Hematopoietic multipotent progenitor cell treated with erythropoietin and hydrocortisone succinate and interleukin-3 and kit ligand, for 4 days (in vitro differentiated cells): ENCODE measurements at places on chromosomes 1 and 21.

DNA sequence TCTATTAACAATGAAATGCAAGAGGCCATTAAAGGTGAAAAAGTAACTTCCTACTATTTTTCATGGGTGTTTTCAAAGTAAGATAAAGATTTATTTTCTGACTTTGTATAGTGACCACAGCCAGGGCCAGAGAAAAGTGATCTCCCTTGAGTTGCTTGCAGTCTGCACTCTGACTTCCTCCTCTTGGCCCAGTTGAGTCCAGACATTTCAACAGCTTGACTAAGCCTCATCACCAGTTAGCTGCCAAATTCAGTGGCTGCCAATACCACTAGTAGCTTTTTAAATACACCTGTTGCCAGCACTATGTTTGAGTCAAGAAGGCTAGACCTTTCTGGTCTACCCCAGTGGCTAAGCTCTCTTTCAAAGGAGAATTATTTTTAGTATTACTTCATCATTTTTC is 3.7 kb upstream of the NEK7 start:
- no peak for DNase-seq

DNA sequence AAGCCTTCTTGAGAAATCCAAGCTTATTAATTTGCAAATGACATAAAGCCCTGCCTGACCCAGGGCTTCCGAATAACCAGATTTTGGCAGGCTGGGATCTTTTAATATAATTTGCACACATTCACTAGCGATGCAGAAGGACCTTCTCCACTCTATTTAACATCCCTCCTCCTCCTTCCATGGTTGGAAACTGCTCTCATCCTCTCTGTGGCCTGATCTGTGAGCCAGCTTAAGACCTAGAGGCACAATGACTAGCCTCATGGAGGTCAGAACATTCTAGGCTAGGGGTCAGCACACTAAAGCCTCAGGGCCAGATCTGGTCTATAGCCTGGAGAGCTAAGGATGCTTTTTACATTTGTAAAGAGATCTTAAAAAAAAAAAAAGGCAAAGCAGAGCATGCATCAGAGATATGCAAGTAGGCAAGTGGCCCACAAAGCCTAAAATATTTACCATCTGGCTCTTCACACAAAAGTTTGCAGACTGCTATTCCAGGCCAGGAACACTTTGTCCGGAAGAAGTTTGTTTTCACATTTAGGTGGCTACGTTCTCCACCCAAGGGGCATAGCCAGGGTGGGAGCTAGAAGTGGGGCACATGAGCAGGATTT is 138.2 kb upstream of the HMGB4 start:
- DNase-seq: no peak

GRCh38 chr1:44531785-44532566 is 126.9 kb downstream of the RNF220 start:
- peak; percentile 89 for DNase-seq

GRCh38 chr1:176073524-176074157 is 133.4 kb downstream of the COP1 start:
- peak; percentile 87 for DNase-seq

DNA sequence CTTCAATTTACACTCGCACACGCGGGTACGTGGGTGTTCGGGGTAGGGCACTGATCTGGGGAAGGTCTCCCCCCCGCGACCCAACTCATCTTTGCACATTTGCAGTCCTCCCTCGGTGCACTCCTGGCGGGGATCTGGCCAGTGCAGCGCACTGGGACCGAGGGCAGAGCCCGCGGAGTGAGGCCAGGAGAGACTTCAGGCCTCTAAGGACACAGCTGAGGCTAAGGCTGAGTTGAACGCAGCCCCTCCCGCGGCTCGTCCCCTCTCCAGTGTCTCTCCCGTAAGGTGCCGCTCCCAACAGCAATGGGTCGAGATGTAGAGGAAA is 936 bp upstream of the NCAM2 start:
- peak; percentile 7 for DNase-seq

DNA sequence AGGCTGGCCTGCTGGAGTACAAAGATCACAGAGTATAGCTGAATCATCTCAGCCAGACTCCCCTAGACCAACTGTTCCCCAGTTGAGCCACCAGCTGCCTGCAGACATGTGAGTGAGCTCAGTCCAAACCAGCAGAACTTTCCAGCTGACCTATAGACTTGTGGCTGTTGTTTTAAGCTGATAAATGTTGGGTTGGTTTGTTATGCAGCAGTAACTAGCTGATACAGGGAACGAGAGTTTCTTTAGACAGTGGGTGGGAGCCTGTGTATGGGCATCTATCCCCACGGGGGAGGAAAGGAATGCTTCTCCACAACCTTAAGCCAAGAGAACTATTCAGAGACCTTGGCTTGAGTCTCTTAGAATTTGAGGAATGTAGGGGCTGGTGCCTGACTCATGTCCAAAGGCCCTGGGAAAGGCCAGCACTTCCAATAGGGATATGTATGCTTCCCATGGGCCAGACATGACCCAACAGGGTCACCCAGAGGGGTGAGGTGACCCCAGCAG is 30.1 kb downstream of the SLC1A7 start:
- no peak for DNase-seq

- peak; percentile 37 for DNase-seq
Observed at GRCh38 chr1:204171751-204172178, 5.6 kb upstream of the REN start.

GRCh38 chr1:12778907-12779306 is 5.4 kb downstream of the PRAMEF12 start:
- no peak for DNase-seq

DNA sequence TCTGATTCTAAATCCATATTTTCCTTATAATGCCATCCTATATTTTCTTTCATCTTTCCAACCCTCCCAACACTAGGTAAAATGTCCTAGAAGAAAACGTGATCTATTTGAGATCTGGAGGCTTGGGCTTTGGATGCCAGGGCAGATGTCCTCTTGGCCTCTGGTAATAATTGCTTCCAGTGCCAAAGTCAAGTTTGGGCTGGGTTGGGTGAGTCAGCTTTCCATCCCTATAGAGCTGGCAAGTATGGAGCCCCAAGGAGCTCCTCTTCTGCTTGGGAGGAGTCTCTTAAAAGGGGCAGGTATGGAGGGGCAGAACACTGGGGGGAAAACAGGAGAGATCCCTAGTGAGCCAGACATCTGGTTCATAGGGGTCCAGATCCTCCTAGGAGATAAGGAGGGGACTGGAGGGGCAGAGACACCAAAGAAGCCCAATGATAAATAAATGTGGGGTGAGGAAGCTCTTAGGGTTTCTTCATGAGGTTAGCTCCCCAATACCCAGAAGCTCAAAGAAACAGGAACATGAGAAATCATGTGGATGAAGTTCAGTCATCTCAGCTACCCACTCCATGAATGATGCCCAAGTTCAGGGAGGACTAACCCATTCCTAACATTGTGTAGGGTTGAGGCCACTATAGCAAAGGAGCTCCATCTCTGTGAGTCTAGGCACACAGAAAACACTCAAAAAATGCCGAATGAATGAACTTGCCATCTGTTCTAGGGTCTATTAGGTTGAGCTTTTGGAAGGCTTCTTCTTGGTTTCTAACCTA is 3.5 kb downstream of the C1orf116 start:
- DNase-seq: no peak

DNA sequence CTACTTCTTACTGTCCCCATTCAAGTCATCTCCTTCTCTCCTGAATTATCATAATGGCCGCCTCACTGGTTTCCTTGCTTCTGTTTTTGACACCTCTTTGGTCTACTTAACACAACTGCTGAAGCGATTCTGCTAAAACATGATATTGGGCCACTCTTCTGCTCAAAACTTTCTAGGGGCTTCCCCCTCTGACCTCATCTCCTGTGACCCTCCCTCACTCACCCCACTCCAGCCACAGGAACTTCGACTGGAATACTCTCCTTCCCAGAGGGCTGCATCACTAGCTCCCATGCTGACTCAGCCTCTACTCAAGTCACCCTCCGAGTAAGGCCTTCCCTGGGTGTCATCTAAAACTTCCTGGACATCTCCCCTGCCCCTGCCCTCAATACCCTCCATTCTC is 35.7 kb downstream of the NRIP1 start:
- no peak for DNase-seq

- no peak for DNase-seq
Observed at GRCh38 chr1:74083128-74083527, 114.8 kb downstream of the LRRIQ3 start.

GRCh38 chr1:197844651-197845050 is 57.8 kb upstream of the C1orf53 start:
- DNase-seq: no peak

GRCh38 chr1:111878649-111879048 is 110.8 kb downstream of the KCND3 start:
- DNase-seq: no peak

DNA sequence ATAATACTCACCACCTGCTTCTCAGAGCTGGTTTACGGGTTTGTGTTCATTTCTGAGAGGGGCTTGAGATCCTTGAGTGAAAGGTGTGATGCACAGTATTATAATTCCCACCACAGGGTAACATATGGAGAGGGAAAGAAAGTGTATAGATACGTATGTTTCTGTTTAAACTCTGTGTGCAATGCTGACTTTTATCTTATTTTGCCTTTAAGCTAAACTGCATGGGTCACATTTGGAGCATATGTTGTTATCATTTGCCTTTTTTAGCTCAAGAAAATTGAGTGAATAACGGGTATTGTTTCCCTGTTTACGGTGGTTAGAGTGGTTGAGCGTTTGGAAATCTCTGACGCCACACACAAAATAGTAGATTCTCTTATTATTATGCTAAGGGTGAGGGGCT is 191.1 kb upstream of the NFIA start:
- no peak for DNase-seq

DNA sequence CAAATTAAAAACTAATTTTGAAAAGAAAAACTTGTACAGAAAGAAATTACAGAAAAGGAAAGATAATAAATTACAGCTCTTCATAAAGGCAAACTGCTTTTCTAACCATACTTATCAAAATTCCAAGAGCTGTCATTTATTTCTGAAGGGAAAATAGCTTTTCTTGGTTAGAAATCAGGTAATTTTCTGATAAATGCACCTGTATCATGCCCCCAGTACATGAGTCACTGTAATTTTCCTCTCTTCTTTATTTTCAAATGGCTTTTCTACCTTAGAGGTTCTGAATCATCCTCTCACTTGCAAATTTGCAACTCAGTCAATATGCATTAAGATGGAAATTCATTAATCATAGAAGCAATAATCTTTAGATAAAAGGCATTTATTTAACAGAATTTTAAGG is 100.1 kb downstream of the SLC35F3 start:
- DNase-seq: no peak

DNA sequence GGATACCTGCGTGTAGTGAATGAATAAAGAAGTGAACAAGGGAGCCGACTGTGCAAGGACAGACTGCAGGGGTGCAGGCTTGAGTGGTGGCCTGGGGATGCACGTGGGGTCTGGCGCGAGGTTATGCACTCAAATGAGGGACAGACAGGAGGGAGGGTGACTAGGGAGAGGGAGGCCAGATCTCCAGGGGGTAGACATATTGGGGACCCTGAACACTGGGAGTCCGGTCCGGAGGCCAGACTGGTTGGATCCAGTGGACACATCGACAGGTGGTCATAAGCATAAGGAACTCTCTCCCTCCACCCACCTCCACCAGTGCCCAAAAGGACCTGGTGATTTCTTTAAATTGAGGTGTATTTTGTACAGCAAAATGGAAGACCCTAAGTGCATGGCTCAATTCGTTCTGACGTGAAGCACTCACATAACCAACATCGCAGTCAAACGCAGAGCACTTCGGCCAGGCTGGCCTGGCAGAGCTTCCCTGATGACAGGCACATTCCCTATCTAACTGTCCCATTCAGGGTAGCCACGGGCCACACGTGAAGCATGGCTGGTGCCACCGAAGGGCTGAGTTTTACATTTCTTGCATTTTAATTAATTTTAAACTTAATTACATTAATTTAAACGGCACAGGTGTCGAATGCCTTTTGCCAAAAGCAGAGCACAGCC is 14.0 kb downstream of the WNT3A start:
- DNase-seq: no peak

DNA sequence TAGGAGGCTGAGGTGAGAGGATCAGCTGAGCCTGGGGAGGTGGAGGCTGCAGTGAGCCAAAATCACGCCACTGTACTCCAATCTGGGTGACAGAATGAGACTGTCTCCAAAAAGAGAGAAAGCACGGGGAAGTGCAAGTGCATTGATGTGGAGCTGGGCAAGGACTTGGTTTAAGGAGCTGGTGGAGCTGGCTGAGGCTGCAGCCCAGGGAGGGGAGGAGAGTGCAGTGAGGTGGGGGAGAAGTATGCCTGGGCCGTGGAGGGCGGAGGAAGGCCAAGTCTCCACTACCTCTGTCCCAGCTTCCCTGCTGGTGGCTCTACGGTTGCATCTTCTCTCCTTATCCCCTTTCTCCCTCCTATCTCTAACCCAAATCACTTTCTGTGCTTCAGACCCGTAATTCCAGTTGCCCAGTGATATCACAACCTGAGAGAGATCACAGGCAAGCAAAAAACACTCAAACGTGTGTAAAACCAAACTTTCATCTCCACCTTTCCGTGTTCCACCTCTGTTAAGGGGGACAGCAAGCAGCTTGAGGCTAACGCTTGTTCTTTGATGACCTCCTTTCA is 11.1 kb downstream of the TOR3A start:
- no peak for DNase-seq

GRCh38 chr1:60833173-60833572 is 249.2 kb upstream of the NFIA start:
- peak; percentile 81 for DNase-seq

DNA sequence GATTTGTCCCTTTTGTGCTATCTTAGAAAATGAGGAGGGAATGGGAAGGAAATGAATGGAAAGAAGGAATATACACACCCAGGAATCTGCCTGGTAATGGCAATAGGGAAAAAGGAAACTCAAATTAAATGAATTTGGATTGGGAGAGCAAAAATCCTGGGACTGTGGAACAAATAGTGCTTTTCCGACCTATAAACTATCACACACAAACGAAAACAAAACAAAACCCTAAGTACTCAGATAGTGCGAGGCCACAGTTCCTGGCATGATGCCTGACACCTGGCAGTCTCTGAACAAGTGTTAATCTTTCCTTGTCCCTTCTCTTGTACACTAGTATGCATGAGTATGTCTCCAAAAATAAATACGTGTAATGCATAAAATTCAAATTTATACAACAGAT is 319.8 kb upstream of the SPAG17 start:
- no peak for DNase-seq

GRCh38 chr1:227191607-227192006 is 126.7 kb downstream of the CDC42BPA start:
- DNase-seq: no peak

GRCh38 chr1:52976183-52977035 is 49.3 kb downstream of the SCP2 start:
- DNase-seq: peak; percentile 41

GRCh38 chr1:154765970-154766369 is 104.1 kb downstream of the KCNN3 start:
- DNase-seq: peak; percentile 71

- no peak for DNase-seq
Observed at GRCh38 chr1:21620496-21620895, 48.7 kb downstream of the RAP1GAP start.

- peak; percentile 23 for DNase-seq
Observed at GRCh38 chr1:235012436-235013210, 116.0 kb downstream of the TOMM20 start.

- no peak for DNase-seq
Observed at GRCh38 chr1:10663678-10664035, 132.8 kb downstream of the CASZ1 start.

GRCh38 chr1:72483846-72484357 is 201.6 kb upstream of the NEGR1 start:
- DNase-seq: no peak

- peak; percentile 76 for DNase-seq
Observed at GRCh38 chr1:7218210-7218832, 433.1 kb downstream of the CAMTA1 start.
